ENCODE measurements at places on chromosomes 1 and 21.

DNA sequence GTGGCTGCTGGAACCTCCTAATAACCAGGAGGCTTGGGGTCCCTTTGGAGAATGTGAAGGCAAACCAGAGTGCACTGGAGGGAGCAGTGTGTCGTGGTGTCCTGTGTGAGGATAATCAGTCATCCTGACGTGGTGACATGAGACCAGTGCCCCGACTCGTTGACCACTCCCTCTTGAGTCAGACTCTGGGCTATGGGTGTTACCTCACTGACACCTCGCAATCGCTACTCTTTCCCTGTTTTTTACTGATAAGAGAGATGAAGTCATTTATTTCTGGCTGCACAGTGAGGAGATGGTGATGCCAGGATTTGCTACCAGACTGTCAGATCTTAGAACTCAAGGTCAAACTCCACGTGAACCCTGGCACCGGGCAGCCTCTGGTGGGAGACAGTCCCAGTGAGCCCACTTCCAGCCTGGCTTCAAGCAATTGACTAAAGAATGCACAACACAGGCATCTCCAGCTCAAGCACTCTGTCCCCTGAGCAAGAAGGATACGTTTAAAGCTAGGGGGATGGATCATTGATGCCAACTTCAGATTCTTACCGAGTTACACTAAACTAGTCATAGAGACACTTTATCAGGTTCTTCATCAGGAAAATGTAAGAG lies 30.3 kb downstream of the UBASH3A start:
- DNase-seq = no peak

GRCh38 chr1:53663529-53664300 lies 75.2 kb downstream of the GLIS1 start:
- DNase-seq = no peak

GRCh38 chr1:156809281-156809680 lies 7.4 kb downstream of the SH2D2A start:
- DNase-seq = no peak

DNA sequence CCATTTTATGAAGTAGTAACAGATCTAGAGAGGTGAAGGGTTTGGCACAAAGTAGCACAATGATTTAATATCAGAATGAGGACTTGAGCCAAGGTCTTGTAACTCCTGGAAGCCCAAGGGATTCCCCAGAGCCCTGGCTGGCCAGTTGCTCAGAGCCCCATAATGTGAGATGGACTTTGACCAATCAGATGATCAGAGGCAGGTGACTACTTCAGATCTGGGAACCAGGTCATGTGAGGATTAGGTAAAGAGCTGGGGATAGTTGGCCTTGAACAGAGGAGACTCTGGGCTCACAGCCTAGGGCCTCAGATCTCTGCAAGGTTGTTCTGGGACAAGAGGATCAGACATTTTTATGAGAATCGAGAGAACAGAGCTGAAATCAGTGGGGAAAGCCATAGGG lies 18.9 kb downstream of the SHISAL2A start:
- no peak for DNase-seq

DNA sequence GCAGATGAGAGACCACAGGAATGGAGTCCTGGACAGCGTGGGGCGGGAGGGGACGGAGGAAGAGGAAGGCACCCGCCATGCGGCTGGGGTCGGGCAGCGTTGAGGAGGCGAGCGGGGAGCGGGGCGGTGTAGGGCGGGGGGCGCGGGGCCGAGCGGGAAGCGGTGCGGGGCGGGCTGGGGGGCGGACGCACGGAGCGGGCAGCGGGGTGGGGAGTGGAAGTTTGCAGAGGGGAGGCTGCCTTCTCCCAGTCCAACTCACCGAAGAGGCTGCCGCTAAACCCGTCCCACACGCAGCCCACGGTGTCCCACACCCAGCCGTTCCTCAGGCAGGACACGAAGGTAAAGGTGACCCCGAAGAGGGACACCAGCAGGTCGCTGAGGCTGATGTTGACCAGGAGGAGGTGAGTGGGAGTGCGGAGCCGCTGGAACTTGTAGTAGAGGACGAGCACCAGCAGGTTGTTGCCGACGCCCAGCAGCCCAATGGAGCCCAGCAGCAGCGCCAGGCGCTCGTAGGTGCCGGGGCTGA lies 483 bp downstream of the CHML start:
- no peak for DNase-seq

DNA sequence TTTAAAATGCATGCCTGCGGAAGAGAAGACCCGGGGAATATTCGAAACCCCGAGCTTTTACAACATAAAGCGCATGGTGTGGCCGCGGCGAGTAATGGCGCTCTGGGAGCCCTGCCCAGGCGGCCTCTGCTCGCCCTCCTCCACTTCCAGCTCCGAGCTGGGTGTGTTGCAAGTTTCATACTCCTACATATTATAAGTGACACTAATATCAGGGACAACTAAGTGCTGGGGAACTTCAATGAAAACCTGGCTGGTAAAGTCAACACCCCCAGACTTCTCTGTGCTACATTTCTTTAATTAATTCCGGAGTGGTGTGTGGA lies 11.8 kb downstream of the SIM2 start:
- DNase-seq = no peak

- DNase-seq = no peak
Measured at GRCh38 chr21:31137960-31138359, 99.7 kb upstream of the KRTAP19-8 start.

GRCh38 chr1:58155418-58156123 lies 391.0 kb downstream of the OMA1 start:
- DNase-seq = no peak

DNA sequence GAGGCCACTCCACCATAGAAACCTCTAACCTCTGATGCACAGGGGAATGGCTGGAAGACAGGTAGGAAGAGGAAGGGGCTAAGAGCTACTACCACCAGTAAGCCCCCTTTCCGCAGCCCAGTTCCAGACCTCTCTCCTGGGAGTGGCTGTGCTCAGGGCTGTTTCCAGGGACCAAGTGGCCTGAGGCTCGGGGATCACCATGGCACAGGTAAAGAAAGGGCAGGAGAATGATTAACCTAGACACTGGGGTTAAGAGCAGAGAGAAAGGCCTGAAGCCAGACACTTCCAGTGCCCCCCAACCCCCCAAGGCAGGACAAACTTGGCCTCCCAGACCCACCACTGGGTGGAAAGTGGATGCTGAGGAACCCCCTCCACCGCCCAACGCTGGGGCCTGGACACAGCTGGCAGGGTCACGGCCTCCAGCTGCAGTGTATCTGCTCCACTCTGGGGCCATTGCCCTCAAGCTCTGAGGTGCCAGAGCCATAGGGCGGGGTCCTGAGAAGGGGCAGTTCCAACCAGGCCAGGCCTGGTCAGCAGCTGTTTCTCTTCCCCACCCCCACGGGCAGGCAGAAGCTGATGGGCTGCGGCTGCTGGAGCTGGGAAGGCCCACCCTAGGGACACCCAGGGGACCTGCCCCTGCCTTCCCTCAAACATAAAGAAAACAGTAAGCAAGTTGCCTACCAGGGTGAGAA lies 2.6 kb downstream of the TAGLN2 start:
- no peak for DNase-seq

DNA sequence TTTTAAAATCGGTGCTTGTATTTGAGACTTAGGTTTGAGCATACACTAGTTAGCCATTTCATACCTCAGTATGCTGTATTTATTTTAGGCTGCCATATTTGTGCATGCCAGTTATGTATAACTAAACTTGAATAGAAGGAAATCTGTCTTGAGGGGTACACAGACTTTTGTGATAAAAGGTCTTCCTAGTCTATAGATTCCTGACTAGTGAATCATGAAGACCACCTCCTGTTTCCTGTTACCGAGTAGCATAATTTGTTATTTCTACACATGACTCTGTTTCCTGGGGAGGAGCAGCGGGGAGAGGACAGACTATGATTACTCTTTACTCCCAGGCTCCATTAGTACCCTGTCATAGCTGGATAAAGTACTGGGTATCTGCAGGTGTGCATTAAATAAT lies 316.8 kb upstream of the SNX7 start:
- DNase-seq = no peak

GRCh38 chr1:205229399-205229871 lies 1.7 kb downstream of the TMCC2 start:
- peak; percentile 58 for DNase-seq

- DNase-seq = peak; percentile 41
Measured at GRCh38 chr1:168509875-168510791, 33.7 kb downstream of the XCL2 start.
